Stimulated activated CD8-positive, alpha-beta memory T cell treated with anti-CD3 and anti-CD28 coated beads, Interleukin-4, amount 100 ng/mL, for 1 hour (primary cell): ENCODE measurements at places on chromosomes 3 and 15.

DNA sequence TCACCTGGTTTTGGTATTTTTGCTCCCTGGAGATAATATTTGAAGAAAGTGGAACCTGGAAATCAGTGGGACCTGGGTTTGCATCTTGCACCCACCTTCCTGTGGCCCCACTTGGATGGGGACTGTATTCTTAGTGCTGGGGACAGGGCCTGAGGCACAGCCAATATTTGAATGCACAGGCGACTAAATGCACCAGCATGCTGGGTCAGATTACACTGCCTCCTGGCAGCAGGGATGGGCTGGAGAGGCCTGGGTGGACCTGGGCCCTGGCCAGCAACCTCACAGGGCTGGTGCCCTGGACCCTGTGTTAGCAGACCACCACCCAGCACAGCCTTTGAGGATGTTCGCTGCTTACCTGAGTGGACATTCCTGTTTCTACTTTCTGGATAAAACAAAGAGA is 10.5 kb downstream of the ITIH4 start:
- no peak for DNase-seq

DNA sequence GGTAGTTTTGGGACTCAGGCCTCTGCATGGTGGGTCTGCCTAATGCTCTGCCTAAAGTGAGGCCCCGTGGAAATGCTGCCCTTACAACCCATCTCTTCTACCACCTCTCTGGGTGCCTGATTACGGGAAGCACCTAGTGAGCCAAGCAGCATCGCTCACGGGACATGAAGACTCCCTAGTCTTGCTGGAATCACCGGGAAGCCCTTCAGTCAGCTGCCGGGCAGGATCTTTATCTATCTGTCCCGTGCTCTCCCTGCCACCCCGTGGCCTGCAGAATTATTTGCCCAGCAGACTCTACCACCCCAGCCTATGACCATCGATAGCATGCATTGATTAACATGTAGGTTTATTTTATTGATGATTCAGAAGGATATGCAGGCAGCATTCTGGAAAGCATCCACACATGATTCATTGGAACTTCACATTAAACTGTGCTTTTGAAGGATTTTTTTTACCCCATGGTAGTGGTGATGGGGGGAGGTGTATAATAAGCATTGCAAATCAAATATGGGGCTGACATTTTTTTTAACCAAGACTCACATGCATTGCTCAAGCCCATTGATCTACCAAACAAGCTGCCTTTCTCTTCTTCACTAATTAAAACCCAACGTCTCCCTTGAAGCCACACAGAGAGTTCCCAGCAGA is 63.1 kb downstream of the ATP2B2 start:
- no peak for DNase-seq

GRCh38 chr15:68053701-68054627 is at the start of gene PIAS1:
Gene PIAS1, plus strand, starts transcription at chr15:68054315. Its CDS starts 12 bp downstream, at chr15:68054327.
- peak; percentile 87 for DNase-seq

GRCh38 chr3:18288243-18288642 is 136.9 kb downstream of the SATB1 start:
- DNase-seq: no peak

- no peak for DNase-seq
These were observed 171.7 kb upstream of the ATP11B start for GRCh38 chr3:182621435-182622240.

- DNase-seq: no peak
These were observed 127.8 kb downstream of the EPHB1 start for GRCh38 chr3:134922866-134923265.

GRCh38 chr15:23565395-23566070 is at the start of gene MKRN3:
Gene MKRN3, plus strand, starts transcription at chr15:23565674. Its CDS starts 109 bp downstream, at chr15:23565783.
- DNase-seq: peak; percentile 19

GRCh38 chr3:136305879-136306278 is 55.7 kb downstream of the PCCB start:
- no peak for DNase-seq

GRCh38 chr3:196763179-196763578 is 23.5 kb downstream of the PAK2 start:
- no peak for DNase-seq

DNA sequence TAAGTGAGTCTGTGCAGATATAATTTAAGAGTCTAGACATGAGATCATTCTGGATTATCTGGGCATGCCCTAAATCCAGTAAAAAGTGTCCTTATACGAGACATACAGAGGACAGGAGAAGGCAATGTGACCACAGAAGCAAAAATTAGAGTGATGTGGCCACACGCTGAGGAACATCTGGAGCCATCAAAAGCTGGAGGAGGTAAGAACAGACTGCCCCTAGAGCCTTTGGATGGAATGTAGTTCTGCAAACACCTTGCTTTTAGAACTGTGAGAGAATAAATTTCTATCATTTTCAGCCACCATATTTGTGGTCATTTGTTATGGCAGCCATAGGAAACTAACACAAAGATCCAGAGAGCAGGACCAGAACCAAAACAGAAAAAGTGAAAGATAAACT is 41.0 kb downstream of the CD200 start:
- DNase-seq: no peak
